Stimulated activated CD4-positive, alpha-beta T cell treated with anti-CD3 and anti-CD28 coated beads, Interleukin-1b, Interleukin-23, amount 100 ng/mL, for 1 hour (primary cell): ENCODE measurements at places on chromosomes 5 and 9.
A peak's percentile ranks its signal among the peaks of the same experiment; 100 is the strongest.

DNA sequence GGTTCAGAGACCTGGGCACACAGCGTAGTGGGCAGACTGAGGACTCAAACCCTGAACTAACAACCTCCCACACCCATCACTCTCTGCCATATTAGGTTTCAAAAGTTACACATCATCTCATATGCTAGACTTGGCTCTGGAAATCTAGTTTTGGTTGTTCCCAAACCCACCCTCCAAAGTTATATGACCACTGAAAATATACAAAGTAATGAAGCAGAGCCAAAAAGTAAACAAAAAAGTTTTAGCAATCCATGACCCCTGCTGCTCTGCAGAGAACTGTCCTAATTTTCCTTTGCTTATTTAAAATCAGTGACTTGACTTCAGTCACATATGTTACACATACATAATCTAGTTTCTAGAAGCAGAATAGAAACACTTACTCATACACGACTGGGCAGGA, 155.6 kb upstream of the TAS2R1 start:
- no peak for DNase-seq

GRCh38 chr9:15722888-15723287, 170.0 kb downstream of the CCDC171 start:
- no peak for DNase-seq

DNA sequence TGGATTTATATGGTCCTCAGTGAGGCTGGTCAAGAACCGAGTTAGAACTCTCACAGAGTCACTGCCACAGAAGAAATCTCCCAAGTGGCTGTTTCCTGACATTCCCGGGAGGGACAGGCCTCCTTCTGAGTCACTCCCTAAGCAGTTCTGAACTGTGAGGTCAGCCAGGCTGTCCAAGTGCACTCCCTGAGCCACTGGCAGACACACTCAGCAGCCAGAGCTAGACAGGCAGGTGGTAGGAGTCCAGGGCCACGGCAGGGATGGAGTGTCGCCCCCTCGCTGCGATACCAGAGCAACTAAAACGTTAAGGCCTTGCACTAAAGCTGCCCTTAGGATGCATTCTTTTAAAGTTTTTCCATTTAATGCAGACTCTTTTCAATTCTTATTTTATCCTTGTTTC, 3.4 kb downstream of the IL4 start:
- DNase-seq: no peak

- DNase-seq: no peak
These were observed 535.0 kb upstream of the MEF2C start for GRCh38 chr5:89417990-89418389.

- no peak for DNase-seq
These were observed 1360.8 kb upstream of the C9orf72 start for GRCh38 chr9:28934111-28934510.

DNA sequence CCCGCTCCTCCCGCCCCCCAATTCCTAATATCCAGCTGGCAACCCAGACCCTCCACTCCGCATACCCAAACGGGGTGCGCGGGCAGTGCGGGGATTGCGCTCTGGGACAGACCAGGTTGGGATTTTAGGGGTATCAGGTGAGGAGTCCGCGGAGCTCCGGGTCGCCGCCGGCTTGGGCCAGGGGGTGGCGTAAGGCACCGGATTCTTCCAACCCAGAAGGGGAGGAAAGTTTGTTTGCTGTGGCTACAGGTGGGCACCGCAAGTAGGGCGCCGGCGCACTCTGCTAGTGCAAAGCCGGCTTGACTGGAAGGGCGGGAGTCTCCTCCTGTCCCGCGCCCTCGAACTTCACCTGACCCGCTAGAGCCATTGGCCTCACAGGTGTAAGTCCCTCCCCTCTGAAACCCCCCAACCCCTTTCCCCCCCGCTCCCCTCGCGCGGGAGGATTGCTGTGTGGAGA, 709 bp downstream of the IQGAP2 start:
- peak; percentile 35 for DNase-seq

GRCh38 chr9:127175764-127176163, 53.3 kb upstream of the ANGPTL2 start:
- DNase-seq: no peak

DNA sequence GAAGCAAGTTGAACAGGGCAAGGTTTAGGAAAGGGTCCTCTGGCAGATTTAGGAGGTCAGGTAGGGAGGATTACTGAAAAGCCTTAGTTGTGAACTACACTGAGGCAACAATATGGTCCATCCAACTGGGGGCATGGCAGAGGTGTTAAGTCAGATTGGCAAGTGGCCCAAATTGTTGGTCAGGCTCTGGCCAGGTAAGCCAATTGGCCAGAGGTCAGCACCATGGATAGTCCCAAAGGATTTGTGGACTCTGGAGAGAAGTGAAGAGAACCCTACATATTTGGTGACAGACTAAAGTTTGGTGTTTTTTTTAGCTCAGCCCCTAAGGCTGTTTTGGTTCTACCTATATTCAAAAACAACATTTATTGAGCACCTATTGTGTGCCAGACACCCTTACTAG, 39.1 kb upstream of the RASGRF2 start:
- DNase-seq: no peak

- no peak for DNase-seq
These were observed 51.3 kb downstream of the DENND4C start for GRCh38 chr9:19281801-19282200.

DNA sequence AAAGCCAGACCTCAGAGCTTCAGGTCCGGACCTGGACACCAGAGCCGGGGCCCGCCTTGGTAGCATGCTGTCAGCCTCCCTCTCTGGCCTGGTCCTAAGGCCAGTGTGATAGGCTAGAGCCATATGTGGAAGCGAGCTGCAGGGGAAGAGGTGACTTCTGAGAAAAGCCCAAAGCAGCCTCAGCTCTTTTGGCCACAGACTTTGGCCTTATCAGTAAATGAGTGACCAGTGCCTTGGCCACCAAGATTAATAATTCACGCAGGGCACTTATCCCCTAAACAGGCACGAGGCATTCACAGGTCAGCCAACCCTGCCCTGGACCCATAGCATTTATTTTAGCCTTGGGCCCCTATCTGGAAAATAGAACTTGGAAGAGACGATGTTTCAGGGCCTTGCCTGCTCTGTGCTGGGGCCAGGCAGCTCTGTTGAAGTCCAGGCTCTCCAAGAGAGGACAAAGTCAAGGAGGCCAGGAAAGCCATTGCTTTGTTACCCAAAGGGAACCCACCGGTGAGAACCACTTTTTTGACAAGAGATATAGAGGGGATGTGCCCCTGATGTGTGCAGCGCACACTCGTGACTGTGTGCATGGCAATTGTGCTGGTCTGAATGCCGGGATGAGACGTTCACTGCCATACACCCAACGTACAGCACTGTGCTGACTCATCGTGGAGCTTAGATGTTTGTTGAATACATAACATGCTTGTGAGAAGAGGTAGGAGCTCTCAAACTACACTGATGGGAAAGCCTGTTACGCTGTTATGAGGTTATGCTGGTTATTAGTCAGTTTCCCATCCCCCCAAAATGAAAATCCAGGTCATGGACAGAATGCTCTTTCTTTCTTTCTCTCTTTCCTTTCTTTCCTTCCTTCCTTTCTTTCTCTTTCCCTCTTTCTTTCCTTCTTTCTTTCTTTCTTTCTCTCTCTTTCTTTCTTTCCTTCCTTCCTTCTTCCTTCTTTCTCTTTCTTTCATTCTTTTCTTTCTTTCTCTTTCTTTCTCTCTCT, 5.0 kb upstream of the SLC34A1 start:
- DNase-seq: no peak

DNA sequence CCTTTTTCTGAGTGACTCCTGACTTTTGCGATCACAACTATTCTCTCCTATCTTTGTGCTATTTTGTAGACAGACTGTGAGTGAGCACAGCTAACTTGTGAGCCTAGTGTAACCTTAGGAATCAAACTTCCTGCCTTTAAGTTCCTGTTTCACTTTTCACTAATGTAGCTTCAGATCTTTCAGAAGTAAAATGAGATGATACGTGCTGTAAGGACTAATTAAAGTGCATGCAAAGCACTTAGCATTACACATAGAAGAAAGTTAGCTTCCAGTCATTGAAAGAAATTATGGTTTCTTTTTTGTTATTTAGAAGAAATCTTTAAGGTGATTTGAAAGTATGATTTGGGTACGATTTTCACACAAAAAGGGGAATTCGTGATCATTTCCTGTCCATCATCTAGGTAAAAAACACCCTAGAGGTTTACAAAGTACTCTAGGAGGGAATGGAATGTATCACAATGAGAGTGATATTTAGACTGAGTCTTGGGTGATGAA, 122.7 kb downstream of the ST8SIA4 start:
- no peak for DNase-seq

GRCh38 chr9:72808446-72808768, 144.4 kb downstream of the ALDH1A1 start:
- DNase-seq: no peak

- DNase-seq: no peak
These were observed 7.5 kb upstream of the SLC6A18 start for GRCh38 chr5:1217596-1218206.

DNA sequence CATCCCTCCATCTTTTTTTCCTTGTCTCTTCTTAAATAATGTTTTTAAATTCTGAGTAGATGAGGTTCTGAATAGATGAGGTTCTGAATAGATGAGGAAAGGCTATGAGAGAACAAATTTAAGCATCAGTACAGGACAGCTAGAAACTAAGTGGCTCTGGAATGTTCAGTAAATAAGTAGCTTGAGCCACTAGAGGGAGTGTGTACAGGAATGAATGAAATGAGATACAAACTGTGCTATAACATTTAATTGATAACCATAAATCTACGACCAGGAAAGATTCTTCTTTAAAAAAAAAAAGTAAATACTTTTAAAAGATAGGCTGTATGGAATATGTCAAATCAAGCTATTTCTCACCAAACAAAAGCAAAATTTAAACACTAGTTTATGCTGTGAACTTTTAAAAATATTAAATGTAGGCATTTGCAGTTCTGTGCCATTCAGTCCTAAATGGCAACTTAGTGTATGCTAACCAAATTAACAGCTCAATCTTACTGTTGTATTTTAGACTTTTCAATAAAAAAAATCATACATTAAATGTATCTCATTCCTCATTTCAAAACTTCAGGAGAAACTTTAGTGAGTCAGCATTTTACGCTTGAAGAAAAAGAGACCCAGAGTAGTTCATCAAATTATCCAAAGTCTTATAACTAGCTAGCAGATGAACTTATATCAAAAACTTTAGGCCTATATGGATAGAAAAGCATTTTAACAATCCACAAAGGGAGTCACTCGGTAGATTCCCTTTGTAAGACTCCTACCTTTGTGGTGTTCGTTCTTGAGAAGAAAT, 70.4 kb upstream of the SNX2 start:
- DNase-seq: no peak

GRCh38 chr5:87705876-87706275, 293.1 kb upstream of the CCNH start:
- DNase-seq: no peak

GRCh38 chr5:170010595-170010994, 30.3 kb upstream of the INSYN2B start:
- no peak for DNase-seq
